ENCODE measurements at places on chromosomes 13 and 19.

- DNase-seq = no peak
Measured at GRCh38 chr19:34230820-34231219, 23.5 kb upstream of the GARRE1 start.

- DNase-seq = no peak
Measured at GRCh38 chr13:30362869-30363268, 55.5 kb upstream of the KATNAL1 start.

- no peak for DNase-seq
Measured at GRCh38 chr13:76635232-76636230, 250.7 kb downstream of the KCTD12 start.

DNA sequence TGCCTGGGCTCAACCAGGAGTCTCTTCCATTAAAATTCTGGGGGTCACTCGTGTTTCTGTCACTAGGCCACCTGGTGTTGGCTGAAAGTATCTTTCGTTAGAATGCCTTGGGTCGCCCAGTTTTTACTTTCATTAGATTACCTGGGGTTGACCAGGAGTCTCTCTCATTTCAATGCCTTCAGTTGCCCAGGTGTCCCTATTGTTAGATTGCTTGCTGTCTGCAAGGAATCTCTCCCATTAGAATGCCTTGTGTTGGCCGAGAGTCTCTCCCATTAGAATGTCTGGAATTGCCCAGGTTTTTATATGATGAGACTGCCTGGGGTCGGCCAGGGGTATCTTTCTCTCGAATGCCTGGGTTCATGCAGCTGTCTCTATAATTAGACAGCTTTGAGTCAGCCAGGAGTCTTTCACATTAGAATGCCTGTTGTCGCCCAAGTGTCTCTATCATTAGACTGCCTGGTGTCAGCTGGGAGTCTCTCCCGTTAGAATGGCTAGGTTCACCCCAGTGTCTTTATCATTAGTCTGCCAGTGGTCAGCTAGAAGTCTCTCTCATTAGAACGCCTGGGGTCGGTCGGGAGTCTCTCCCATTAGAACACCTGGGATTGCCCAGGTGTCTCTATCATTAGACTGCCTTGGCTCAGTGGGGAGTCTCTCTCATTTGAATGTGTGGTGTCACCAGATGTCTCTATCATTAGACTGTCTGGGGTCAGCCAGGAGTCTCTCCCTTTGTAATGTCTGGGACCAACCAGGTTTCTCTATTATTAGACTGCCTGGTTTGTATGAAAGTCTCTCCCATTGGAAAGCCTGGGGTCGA lies 1446.8 kb downstream of the UQCRFS1 start:
- no peak for DNase-seq

- no peak for DNase-seq
Measured at GRCh38 chr13:110334256-110334655, 27.2 kb downstream of the COL4A2 start.

- peak; percentile 30 for DNase-seq
Measured at GRCh38 chr13:113152984-113153809, 5.3 kb upstream of the PROZ start.

DNA sequence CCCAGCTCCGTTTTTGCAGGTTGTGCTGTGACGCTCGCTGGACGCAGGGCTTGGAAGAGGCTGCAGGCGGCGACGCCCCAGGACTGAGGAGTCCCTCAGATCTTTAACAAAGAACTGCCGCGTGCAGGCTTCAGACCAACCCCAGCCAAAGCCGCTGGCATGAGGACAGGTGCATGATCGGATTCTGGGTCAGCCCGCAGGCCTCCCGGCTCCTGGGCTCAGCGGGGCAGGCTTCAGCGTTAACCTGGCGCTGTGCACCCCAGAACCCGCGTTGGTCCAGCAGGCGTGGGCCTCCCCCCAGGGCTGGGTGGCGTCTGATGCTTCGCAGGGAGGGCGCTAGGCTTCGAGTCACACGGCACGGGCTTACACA lies 920 bp upstream of the TIMM13 start:
- DNase-seq = no peak

DNA sequence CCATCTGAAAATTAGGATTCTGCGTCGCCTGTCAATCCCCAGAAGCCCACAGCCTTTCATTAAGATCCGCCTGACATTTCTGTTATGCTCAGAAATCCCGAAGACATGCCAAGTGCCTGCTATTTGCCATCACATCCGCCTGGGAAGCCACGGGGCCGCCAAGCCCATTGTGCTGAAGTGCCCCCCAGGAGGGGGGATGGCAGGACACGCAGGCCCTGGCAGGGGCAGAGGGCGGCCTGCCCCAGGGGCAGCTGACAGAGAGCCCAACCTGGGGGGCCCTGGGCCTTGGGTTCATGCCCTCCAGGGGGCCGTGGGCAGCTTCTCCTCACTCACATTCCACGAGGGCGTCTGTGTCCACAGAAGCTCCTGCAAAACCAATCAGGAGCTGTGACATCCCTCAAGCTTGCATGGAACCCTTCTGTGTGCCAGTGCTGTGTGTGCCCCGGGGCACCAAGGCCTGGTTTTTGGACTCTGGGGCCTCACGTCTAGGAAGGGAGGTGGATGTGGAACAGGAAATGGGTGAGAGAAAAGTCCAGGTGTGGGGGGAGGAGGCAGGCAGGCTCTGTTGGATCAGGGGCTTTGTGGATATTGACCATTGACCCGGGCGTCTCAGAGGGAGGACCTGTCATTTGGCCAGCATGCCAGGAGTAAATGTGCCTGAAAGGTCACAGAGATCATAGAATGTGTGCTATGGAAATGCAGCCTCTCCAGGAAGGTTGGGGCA lies 122.9 kb downstream of the URI1 start:
- DNase-seq = no peak

DNA sequence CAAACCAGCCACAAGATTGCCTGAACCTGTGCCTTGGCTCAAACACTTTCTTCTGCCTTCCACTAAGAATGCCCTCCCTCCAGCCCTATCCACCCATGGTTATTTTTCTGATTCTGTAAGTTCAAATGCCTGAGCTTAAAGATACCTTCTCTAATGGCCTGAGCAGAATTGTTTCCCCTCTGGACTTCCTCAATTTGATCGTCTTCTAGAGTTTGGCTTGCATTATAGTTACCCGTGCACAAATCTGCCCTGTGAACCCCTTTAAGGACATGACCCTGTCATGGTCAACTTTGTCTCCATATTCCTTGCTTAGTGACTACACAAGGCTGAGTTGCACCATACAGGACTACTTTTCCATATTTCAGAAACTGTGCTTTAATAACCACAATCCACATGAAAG lies 481.0 kb downstream of the FOXO1 start:
- no peak for DNase-seq

DNA sequence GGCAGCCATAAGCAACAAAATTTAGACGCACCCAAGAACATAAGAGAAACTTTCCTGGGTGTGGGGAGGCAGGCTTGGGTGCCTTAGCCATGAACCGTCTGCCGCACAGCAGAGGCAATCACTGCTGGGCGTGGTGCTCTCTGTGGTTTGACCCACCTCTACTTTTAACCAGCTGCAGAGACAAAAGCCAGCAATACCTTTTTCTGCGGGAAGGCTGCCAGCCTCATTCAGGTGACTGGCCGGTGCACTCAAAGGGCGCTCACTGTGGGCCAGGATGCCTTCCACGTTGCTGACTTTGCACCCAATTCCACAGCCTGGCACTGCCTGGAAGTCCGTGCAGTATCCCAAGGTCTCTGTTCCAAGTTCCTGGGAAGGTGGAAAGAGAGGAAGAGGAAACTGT lies 69.1 kb downstream of the ATP7B start:
- peak; percentile 31 for DNase-seq

DNA sequence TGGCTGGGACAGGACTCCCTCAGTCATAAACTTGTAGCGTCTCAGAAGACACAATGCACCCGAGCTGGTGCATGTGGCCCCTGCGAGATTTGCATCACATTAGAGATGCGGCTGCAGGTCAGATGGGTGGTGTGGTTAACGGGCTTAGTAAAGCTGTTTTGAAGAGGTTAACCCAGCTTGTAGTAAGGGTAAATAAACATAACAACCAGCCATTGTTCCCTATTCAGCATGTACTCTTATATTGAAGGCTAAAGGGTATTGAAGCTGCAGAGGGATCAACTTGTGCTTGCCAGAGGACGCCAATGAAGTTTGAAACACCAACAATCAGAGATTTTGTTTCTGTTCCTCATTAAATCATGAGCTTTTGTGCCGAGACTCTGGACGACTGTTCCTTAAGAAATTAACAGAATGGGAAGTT lies 79.4 kb downstream of the ZIC5 start:
- no peak for DNase-seq

- DNase-seq = no peak
Measured at GRCh38 chr13:112245179-112245724, 130.9 kb upstream of the SPACA7 start.

DNA sequence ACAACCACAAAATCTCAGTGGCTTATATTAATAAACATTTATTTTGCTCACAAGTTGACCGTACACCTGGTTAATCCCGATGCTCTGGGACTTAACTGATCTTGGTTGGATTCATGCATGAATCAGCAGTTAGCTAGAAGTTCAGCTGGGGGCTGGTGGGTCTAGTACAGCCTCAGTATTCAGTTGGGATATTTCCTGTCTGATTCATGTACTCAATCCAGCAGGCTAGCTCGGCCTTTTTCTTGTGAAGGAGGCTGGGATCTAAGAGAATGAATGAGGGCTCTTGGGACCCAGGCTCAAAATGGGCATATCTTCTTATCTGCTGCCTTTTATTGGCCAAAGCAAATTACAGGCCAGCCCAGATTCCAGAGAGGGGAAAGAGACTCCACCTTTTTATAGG lies 178.8 kb downstream of the KCTD12 start:
- no peak for DNase-seq

DNA sequence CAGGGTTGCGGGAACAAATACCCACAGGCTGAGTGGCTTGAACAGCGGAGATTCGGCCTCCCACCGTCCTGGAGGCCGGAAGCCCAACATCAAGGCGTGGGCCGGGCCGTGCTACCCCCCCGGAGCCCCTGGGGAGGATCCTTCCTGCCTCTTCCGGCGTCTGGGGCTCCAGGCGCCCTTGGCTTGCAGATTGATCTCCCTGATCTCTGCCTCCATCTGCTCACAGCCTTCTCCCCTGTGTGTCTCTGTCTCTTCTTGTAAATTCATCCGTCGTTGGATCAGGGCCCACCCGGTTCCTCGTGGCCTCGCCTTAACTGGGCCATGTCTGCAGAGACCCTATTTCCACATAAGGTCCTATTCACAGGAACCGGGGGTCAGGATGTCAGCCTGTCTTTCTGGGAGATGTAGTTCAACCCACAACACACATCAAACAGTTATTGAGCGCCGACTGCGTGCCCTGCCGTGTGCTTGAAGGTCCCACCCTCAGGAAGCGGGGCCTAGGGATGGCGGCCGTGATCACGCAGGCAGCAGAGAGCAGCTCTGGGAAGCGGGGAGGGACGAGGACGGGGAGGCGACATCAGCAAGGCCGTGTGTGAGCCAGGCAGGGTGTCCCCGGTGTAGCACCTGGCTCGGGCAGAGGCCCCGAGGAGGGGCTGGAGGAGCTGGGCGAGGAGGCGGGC lies 21.3 kb downstream of the HCN2 start:
- peak; percentile 74 for DNase-seq

GRCh38 chr13:49657241-49657641 lies 28.9 kb downstream of the ARL11 start:
- DNase-seq = no peak

GRCh38 chr19:13981021-13981420 lies 25.1 kb downstream of the RFX1 start:
- no peak for DNase-seq

GRCh38 chr13:76756451-76756850 lies 129.8 kb downstream of the KCTD12 start:
- DNase-seq = no peak

GRCh38 chr13:99196466-99197116 lies 4.1 kb upstream of the UBAC2 start:
- DNase-seq = no peak

DNA sequence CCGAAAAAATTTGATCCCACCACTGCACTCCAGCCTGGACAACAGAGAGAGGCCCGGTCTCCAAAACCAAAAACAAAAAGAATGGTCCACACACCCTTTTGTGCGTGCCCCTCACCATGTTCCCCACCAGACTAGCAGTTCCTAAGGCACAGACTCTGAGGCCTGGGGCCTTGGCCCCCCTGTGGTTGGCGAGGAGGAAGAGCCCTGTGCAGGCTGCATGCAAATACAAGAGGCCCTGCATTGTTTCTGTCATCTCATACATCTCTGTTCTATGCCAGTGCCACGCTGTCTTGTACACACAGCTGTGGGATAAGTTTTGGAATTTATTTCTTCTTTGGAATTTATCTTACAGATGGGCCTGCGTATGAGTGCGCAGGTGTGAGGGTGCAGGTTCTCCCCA lies 4.7 kb upstream of the YJEFN3 start:
- no peak for DNase-seq

DNA sequence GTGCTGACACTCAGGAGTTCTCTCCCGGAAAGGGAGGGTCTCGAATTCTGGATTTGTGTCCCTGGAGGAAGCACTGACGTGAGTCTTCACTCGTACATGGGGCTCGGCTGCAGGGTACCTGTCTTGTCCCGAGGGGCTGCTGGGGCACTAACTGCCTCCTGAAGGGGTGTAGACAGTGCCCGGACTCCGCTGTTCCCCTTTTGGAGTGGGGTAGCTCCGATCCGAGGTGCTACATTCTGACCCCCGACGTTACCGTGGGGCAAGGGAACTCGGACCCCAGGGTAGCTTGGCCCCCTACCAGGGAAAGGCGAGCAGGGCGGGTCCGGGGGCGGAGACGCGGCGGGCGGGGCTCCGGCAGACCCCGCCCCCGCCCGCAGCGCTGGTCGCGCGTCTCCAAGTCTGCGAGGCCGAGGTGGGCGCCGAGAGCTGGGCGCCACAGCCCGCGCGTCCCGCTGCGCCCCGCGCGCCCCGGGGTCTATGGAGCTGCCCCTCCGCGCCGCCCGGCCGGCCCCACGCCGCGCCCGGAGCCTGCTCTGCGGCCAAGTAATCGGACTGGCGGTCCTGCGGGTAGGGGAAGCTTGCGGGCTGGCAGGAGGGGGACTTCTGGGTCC lies at the start of gene NPAS1:
Gene NPAS1 (plus strand): TSS at position 407 of the 611 bp plus-strand sequence. CDS start 1,211 bp downstream, outside the sequence.
- no peak for DNase-seq

DNA sequence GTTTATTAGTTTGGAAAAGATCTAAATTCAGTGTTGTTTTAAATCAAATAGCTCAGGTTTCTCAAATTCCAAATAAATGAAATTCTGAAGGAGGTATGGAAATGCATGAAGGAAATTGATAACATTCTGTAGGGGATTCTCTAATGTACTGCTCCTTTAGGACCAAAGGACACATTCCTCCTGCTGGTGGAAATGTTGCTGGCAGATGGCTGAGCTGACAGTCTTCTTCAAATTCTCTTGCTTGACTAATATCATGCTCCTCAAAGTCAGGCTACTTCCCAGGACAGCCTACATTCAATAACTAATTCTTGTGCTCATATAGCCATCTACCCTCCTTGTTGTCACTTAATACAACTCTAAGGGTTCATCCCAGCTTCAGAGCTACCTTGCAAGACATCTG lies 1118.5 kb downstream of the PCDH9 start:
- no peak for DNase-seq

DNA sequence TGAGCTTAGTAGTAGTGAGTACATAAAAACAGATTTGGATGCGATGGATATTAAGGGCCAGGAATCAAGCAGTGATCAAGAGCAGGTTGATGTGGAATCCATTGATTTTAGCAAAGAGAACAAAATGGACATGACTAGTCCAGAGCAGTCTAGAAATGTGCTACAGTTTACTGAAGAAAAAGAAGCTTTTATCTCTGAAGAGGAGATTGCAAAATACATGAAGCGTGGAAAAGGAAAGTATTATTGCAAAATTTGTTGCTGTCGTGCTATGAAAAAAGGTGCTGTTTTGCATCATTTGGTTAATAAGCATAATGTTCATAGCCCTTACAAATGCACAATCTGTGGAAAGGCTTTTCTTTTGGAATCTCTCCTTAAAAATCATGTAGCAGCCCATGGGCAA lies 11.4 kb downstream of the CHAMP1 start:
- no peak for DNase-seq
